ENCODE measurements at places on chromosomes 1 and 21. TPM values are rescaled to one million over a fixed set of nuclear protein-coding genes. Genes with fewer than 3 reads are reported as not detected.
A peak's percentile ranks its signal among the peaks of the same experiment; 100 is the strongest.

The KANK4 gene
- not detected for polyA plus RNA-seq

The IGSF5 gene
- not detected for polyA plus RNA-seq

The LRRN2 gene
- not detected for polyA plus RNA-seq

The OR10J1 gene
- polyA plus RNA-seq, result not detected

The C1orf94 gene
- polyA plus RNA-seq, result not detected

The HMGN1 gene
- 322 TPM for polyA plus RNA-seq

The HES3 gene
- polyA plus RNA-seq, result not detected

The CLCNKA gene
- polyA plus RNA-seq, result not detected

The TCEA3 gene
- 1.1 TPM for polyA plus RNA-seq

GRCh38 chr1:204287466-204287891, 72.2 kb downstream of the PLEKHA6 start:
- DNase-seq, result no peak

DNA sequence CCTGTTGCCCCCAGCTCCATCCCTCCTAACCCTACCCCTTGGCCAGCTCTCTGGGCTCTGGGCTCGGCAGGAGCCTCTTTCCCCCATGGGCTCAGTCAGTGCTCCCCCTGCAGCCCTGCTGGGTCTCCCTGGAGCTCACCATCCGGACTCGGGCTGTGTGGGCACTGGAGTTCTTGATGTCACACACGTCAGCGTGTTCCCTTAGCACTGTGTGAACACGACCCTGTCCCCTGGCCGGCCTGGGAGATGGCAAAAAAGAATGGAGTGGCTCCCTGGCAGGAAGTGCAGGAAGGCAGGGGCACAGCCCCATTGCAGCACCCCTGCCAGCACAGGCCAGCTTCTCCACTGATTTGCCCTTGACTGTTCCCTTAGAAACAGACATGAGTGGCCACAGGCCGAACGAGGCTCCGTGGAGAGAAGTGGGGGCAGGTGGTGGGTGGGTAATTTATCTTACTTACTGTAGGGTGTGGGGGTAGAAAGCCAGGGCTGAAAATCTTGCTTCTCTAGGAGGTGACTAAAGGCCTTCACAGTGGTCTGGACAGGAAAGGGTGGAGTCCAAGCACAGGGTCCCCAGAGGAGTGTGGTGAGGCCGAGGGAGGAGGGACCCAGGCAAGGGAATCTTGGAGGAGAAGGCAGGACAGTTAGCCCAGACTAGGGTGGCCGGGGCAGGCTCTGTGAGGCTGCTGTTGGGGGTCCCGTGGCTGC, 381.7 kb upstream of the VAMP3 start:
- no peak for DNase-seq

GRCh38 chr1:227728059-227728891, 6.8 kb downstream of the JMJD4 start:
- DNase-seq, result peak; percentile 40

- DNase-seq, result no peak
These were observed 118.4 kb downstream of the RHOU start for GRCh38 chr1:228853637-228854036.

DNA sequence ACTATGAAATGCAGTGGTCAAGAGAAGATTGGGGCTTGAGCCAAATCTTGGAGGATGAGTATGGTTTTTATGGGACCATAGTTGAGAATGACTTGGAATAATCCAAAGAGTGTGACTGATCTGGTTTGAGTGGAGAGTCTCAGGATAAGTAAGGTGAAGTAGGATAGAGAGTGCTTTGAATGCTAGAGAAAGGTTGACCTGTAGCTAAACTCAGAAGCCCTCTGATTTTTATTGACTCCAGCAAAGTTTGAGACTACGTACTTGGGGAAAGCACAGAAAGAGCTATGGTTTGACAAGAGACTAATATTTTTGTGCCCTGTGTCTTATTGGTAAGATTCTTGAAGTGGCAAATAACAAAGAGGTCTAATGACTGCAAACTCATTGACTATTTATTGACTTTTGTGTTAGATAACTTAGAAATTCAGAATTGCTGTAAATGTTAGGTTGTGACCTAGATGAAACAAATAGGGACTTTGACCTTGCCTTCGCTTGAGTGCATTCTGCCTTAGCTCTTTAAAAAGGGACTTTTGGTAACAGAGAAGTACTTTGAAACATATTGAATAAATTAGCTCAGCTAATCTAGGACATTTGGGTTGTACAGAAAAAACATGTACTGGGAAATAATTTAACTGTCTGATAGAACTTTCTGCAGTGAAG, 35.1 kb downstream of the UAP1 start:
- DNase-seq, result no peak

DNA sequence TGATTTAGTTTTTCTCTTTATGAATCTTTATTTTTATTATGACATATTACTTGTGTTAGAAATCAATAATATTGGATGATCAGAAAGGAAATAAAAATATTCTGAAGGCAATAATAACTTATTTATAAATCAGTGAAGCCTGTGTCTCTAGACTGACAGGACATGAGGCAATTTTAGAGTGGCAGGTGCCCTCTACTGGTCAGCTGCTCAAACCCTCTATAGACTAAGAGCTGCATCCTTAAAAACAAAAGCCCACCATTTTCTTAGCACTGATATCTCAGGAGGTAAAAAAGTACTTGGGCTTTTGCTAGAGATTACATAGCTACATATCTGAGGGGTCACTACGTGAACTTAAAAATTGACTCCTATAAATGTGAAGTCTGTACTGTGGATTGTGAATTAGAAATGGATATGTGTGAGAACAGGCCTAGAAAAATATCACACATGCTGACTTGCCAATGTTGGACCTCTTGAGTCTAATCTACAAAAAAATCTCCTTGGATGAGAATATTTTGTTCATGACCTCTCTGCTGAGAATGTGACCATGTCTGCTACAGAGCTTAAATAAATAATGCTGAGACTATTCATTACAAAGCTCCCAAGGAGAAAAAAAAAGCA, 597.9 kb upstream of the ADAMTS5 start:
- DNase-seq, result no peak

DNA sequence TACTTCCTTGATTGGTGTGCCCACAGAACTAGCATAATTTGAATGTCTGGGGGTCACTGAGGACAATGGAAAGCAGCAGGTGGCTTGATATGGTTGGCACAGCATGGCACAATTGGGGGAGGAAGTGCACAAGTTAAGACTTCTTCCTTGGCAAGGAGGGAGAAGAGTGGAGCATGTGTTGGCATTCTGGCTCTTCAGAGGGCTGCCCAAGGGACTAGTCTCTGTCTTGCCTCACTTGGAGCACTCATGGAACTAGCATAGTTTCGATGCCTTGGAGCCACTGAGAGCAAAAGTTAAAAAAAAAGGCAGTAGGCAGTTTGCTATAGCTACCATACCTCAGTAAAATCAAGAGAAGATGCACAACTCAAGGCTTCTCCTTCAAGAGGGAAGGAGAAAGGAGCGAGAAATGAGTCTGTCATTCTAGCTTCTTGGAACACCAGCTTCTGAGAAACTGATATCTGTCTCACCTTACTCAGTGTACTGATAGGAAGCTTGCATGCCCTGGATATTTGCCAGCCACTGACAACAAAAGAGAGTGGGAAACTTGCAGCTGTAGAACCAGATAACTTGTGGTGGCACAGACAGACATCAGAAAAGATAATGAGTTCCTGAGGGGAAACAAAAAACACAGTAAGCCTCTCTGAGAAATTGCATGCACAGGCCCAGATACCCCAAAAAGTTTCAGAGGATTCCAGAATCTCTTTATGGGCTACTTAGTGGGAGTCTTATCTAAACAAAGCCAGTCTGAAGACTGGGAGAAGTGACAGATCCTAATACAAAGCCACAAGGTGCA, 207.5 kb upstream of the SAMSN1 start:
- DNase-seq, result no peak

- DNase-seq, result no peak
These were observed 15.3 kb downstream of the BEND5 start for GRCh38 chr1:48761411-48761810.

GRCh38 chr21:38766987-38767722, 38.6 kb upstream of the ETS2 start:
- peak; percentile 65 for DNase-seq

- DNase-seq, result no peak
These were observed 206.5 kb upstream of the AJAP1 start for GRCh38 chr1:4447778-4448420.

DNA sequence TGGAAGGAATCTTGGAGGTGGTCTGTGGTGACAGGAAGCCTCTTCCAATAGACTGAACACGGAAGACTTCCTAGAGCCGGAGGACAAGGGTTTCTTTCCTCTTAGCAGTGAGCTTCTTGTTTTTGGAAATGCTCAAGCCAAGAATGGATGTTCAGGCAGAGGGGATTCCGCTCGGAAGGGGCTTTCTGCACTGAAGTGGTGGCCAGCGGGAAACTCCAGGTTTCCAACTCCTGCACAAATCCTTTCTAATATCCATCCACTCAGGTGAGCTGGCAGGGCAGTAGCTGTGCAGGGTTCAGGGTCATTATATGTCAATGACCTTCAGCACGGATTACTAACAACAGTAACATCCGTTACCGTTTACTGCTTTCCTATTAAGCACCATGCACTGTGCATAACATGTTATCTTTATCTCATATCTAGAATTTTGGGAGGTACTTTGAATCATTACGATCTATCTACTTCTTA, 573 bp upstream of the CPT2 start:
- no peak for DNase-seq

- DNase-seq, result no peak
These were observed 106.0 kb upstream of the TIAM1 start for GRCh38 chr21:31449921-31450535.

DNA sequence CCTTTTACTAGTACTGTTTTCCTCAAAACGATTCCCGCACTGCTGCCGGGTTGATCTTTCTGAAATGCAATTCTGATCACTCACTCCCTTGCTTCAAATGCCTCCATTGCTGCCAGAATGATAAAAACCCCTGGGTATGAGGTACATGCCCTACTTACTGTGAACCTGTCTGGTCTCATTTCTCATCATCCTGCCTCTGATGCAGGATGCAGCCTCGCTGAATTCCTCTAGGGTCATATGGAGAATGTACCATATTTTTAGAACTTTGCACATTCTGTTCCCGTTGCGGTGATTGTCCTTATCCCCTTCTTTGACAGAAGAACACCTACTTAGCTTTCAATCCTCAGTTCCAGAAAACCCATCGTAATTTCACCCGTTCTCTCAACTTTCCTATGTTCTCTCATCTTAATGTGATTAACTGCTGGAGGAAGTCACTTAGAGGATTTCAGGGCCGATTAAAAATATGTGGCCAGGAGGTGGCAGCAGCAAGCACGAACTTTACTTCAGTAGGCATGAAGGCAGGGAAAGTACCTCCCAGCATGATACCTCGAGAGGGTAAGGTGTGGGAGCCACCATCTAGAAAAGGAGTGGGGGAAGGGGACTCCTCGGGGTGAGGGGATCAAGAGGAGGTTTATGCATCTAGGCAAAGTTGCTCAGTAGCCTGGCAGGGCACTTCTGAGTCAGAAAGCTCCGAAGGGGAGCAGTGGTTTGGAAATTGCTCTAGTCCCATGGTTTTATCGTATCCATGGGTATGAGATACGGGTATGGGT, 361.5 kb upstream of the ZP4 start:
- DNase-seq, result no peak

All from immature natural killer cell (primary cell).